NCI-H1417 (cell line): ENCODE measurements at places on chromosomes 3 and 15.

- DNase-seq = peak; percentile 3
Observed at GRCh38 chr15:47188758-47189507, 528.4 kb upstream of the SEMA6D start.

GRCh38 chr15:28190391-28191174 lies 91.5 kb upstream of the OCA2 start:
- DNase-seq = no peak

DNA sequence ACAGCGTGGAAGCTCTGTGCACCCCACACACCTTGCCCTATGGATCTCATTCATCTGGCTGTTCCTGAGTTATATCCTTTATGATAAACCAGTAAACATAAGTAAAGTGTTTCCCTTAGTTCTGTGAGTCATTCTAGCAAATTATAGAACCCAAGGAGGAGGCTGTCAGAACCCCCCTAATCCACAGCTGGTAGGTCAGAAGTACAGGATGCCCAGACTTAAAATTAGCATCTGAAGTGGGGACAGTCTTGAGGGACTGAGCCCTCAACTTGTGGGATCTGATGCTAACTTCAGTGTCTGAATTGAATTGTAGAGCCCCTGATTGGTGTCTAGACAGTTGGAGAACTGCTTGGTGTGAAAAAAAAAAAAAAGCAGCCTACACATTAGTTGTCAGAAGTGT lies 75.1 kb downstream of the B3GNT5 start:
- no peak for DNase-seq

DNA sequence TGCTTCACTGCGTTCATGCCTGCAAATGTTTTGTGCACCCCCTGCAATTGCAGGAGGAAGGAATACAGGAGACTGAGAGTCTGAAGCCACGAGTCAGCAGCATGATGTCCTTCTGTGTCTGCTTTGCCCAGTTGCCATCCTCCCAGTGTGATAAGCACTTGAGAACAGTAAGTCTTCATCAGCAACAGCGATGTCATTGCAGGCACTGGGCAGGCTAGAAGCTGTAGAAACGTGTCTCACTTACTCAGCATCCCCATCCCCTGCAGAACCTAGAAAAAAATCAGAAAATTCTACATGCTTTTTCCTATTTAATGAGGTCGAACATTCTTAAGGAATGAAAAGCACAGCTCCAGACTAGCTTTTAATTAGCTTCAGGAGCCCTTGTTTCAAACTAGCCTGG lies 156.5 kb upstream of the LPP start:
- no peak for DNase-seq

GRCh38 chr3:127168271-127168670 lies 24.7 kb upstream of the PRR23E start:
- no peak for DNase-seq

DNA sequence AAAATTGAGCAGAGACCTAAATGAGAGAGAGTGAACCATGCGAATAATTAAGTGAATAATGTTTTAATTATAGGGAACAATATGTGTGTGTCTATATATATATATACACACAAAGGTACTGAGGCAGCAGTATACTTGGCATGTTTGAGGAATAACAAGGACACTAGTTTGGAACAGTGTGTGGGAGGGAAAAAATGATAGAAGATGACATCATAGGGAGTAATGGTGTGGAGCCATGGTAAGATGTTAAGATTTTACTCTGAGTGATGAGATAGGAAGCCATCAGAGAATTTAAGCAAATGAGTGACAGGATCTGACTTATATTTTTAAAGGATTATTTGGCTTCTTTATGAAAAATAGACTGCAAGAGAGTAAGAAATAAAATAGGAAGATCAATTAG lies 29.1 kb downstream of the DTWD1 start:
- DNase-seq = no peak

- no peak for DNase-seq
Observed at GRCh38 chr3:66018057-66019033, 20.4 kb downstream of the MAGI1 start.

DNA sequence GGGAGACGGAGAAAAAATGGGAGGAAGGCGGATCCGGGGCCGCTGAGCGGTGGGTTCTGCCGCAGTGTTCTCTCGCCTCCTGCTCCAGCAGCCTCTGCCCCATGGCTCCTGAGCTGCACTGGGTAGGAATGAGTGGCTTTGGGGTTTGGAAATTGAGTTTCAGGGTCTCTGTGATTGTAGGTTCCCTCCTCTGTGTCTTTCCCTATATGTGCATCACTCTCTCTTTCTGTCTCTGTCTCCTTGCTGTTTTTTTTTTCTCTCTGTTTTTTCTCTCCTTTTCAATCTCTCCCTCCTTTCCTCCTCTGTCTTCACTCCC lies 1.9 kb downstream of the GRM7 start:
- DNase-seq = no peak

DNA sequence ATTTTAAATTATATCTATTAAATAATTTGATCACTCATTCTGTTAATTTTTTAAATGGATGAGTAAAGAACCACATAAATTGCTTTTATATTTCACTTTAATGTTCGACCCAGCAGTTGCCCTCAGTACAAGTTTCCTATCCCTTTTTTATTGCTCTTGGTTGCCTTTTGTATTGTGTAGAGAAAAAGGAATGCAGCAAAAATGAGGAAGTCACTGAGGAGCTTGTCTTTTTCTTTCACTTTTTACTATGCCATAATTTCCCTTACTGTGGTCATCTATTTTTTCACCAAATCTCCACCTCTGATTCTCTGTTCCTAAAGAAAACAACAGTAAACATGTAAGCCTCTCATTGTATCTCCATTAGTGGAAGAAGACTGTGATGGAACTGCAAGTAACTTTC lies 122.7 kb downstream of the B3GALNT1 start:
- DNase-seq = no peak

DNA sequence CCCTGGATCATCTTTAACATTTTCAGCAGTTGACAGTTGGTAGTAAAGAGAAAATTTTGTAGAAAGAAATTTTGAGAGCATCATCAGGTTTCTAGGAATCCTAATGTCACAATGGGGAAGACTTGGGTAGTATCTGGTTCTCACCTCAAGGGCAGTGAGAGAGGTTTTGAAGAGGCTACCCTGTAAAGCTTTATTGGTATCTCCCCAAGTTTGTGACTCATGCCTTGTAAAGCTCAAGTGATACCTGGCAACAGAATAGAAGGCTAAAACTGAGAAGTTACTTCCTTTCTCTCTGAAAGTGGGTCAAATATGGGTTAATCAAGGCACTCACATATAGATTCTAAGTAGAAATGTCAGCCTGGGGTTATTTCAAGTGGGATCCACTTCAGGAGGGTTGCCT lies 196.4 kb downstream of the SUCNR1 start:
- DNase-seq = no peak

GRCh38 chr3:15476378-15476777 lies 45.1 kb downstream of the COLQ start:
- no peak for DNase-seq

DNA sequence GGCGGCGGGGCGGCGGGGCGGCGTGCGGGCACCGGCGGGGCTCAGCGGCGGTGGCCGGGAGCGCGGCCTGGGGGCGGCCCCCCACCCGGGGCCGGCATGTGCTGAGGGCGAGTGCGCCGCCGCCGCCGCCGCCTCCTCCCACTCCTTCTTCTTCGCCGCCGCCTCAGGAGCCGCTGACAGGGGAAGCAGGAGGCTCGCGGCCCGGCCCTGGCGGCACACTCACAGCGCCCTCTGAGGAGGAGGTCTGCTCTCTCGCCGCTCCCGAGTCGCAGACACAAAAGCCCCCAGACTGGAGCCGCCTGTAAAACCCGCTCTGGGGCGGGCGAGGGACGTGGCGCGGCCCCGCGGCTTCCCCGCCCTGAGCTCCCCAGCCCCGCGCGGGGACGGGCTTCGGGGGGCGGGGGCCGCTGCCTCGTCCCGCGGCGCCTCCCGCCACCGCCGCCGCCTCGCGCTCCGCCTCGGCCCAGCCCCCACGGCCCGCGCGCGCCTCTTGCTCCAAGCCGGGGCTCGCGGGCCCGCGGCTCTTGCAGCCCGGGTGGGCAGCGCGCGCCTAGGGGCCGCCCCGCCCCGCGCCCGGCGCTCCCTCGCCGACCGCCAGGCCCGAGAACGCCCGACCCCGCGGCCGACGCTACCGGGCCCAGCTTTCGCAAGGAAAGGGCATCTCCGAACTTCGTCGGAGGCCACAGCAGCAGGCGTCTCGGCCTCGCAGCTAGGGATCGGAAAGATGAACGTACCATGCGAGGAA lies at the start of gene PYGO1:
TSS of gene PYGO1 (minus strand) at position 276 of the 745 bp plus-strand sequence. CDS start 462 bp downstream, outside the sequence.
- DNase-seq = peak; percentile 33

DNA sequence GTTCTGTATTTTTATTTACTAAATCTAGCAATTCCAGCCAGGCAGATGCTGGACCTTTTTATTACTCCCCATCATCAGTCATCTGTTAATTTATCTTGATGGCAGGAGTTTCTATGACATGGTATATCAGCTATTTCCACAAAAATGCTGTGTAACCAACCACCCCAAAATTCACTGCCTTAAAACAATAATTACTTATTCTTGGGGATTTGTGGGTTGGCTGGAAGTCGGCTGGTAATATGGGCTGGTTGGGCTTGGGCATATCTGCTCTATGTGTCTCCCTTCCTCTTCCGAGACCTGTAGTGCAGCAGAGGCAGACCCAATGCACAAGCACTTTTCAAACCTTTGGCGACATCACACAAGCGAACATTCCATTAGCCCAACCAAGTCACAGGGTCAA lies 92.1 kb upstream of the UBE2E1 start:
- no peak for DNase-seq

- peak; percentile 8 for DNase-seq
Observed at GRCh38 chr3:158434412-158435038, 136.5 kb upstream of the MLF1 start.

DNA sequence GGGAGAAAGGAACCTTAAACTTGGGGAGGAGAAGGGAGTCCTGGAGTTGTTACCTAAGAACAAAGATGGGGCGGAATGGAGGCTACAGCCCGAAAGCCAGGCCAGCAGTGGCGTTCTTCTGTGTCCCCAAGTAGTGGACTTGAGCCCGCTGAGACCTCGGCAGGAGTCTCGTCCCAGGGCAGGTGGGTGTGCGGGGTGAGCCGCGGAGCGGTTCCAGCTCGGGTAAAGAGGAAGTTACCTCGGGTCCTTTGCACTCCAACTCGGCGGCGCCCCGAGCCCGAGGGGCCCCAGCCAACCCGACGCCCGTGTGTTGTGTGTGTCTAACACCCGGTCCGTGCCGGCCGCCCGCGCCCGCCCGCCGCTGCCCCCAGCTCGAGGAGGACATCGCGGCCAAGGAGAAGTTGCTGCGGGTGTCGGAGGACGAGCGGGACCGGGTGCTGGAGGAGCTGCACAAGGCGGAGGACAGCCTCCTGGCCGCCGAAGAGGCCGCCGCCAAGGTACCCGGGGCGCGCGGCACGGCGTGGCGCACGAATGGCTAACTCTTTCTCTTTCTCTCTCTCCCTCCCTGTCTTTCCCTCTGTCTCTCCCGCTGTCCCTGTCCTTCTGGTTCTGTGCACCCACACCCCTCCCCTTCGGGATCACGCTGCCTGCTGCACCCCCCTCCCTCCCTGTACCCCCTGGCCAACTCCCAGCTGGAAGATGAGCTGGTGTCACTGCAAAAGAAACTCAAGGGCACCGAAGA lies 959 bp downstream of the TPM1 start:
- no peak for DNase-seq

- no peak for DNase-seq
Observed at GRCh38 chr15:89835176-89835564, 20.5 kb upstream of the ANPEP start.

DNA sequence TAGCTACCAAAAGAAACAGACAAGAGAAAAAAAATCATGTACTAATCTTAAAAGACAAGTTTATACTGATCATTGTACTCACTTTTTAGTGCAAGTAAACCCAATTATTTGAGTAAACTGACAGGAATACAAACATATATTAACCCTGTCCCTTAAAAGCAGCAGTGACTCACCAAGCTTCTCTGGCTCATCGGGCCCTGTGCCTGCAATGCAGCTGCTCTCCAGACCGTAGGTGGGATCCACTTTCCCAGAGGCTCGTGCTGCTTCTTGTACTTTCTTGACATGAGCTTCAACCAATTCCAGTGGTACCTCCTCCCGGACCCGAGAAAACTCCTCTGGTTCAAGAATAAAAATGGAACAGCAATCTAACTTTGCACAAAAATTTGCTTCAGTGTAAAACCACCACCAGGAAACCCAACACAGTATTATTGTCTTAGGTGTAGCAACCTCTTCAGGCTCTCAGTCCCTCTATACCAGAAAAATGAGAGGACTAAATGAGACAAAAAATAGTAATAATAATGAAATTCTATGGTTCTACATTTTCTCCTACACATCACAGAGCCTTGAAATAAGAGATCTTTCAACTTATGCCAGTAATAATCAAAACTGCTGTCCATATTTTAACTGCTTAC lies 82.6 kb upstream of the CSPG5 start:
- DNase-seq = no peak

GRCh38 chr3:170632780-170633179 lies 46.9 kb upstream of the SLC7A14 start:
- peak; percentile 24 for DNase-seq

DNA sequence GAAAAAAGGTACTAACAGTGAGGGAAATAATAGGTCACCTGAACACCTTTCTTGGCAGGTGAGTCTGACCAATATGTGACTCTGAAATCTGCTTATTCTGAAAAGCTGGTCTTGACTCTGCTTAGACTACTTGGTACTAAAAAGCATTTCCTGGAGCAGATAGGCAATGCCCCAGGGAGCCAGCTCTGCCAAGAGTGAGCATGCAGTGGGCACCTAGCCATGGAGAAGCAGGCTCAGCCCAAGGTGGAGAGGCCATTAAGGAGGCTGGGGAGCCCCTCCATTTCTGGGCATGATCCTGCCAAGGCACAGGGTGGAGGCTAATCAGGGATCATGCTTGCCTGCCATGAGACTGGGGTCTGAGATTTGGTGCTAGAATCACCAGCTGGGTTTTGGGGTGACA lies 1.6 kb upstream of the LTF start:
- DNase-seq = no peak

- DNase-seq = no peak
Observed at GRCh38 chr3:181915551-181915950, 203.8 kb downstream of the SOX2 start.

GRCh38 chr3:185402561-185402960 lies 39.6 kb downstream of the MAP3K13 start:
- DNase-seq = peak; percentile 51

- no peak for DNase-seq
Observed at GRCh38 chr3:140917772-140918171, 23.9 kb upstream of the SLC25A36 start.

GRCh38 chr3:147360646-147361453 lies 45.5 kb downstream of the ZIC4 start:
- peak; percentile 82 for DNase-seq

- DNase-seq = no peak
Observed at GRCh38 chr15:81015621-81016488, 15.1 kb downstream of the TLNRD1 start.

GRCh38 chr3:99503350-99503749 lies 135.0 kb upstream of the COL8A1 start:
- DNase-seq = no peak

GRCh38 chr15:32840507-32841245 lies 122.9 kb downstream of the GREM1 start:
- DNase-seq = no peak

DNA sequence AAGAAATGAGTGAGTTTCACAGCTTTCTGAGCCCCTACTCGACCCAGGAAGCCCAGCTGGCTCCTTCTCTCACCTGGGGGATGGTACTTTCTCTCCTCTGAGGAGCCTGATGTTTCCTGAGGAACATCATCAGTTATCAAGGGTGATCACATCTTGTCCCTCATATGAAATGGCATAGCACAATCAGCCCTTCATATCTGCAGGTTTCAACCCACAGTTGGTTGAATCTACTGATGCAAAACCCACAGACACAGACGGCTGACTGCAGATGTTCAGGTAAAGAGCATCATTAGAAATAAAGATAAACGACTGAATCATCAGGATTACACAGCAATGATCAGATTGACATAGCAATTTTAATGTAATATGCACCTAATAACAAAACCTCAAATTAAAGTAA lies 93.6 kb upstream of the OSTN start:
- no peak for DNase-seq
